ENCODE measurements at places on chromosomes 6 and 20.

GRCh38 chr6:138647006-138647405 is 126.6 kb upstream of the CCDC28A start:
- DNase-seq = peak; percentile 35

GRCh38 chr6:51553246-51554015 is 534.0 kb downstream of the PKHD1 start:
- DNase-seq = no peak

DNA sequence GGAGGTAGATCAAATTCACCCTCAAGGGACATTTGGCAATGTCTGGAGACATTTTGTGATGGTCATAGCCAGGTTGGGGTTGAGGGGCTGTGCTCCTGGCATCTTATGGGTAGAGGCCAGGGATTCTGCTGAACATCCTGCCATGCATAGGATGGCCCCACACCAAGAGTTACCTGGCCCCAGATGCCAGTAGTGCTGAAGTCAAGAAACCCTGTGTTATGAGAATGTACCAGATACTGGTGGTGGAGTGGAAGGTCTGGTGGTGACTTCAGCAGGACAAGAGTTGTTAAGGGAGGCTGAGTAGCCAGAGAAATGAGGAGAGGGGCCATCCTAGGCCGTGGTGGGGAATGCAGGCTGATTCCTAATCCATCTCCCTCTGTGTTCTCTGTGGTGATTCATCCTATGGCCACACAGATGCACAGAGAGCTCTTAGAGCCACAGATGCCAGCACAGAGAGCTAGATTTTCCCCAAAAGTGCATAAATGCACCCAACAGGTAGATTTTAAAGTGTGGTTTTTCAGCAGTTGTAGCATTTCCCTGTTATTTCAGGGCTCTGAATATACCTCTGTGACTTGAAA is 43.6 kb downstream of the CDYL start:
- peak; percentile 22 for DNase-seq

- no peak for DNase-seq
These were observed 219.2 kb downstream of the C6orf118 start for GRCh38 chr6:165090242-165090641.

GRCh38 chr20:40493071-40493470 is 196.0 kb downstream of the MAFB start:
- peak; percentile 23 for DNase-seq

DNA sequence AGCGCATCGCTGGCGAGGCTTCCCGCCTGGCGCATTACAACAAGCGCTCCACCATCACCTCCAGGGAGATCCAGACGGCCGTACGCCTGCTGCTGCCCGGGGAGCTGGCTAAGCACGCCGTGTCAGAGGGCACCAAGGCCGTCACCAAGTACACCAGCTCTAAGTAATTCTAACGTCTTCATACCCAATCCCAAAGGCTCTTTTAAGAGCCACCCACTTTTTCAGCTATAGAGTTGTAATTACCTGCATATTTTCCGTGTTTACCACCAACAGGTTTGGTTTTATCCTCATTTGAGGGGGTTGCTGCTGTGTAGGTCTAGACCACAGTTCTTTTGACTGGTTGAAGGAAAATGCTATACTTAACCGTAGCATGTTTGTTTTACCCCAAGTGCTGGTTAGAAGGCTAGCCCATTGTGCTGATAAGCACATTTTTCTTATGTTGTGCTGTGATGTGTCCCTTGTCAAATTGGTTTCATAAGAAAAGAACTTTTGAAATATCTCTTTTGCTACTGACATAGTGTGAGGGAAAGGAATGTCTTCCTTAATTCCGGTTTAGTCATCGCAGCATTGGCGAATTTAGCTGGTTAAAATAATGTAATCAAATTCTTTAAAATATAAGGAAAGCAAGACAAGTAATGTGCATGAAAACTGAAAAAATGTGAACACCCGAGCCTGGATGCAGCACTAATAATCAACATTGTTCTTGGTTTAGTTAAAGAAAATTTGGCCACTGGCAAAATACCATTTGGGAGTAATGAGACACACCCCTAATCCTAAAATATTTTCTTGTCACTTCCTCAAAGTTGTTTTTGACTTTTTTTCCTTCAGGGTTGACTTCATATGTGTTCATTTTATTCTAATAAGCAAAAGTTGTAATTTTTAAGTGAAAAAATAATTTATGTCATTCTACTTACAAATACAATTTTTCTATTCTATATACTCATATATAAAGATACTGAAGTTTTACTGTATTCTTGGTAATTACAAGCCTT is 112.8 kb downstream of the HFE start:
- DNase-seq = peak; percentile 36

DNA sequence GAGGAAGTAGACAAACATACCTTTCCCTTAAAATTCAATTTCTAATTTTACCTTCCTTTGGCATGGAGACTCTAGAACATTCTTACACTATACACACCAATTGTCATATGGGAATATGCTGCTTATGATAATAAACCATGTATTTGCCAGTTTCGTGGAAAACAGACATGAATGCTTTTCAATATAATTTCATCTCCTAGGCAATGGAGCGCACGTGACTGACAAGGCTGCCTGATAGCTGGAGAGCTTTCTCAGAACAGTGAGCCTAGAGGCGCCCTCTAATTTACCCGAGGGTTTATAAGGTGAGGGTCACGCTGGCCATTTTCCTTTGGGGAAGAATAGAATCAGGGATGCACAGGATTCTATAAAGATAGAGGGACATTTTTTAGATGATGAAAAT is 56.5 kb downstream of the PRR18 start:
- DNase-seq = no peak

DNA sequence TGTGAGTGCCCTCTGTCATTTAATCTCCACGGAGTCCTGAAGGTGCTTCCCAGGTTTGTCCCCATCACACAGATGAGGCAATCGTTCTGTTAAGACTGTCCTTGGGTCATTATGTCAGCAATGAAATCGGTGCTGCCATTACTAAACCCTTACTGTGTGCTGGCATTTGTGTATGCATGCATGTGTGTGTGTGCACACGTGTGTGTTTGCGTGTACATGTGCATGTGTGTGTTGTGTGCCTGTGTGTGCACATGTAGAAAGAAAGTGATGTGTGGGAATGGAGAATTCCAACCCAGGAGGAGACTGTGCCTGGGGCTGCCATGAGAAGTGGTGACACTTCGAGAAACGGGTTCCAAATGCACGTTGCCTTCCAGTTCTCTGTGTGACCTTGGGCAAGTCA is 110.3 kb downstream of the CDH26 start:
- DNase-seq = no peak

DNA sequence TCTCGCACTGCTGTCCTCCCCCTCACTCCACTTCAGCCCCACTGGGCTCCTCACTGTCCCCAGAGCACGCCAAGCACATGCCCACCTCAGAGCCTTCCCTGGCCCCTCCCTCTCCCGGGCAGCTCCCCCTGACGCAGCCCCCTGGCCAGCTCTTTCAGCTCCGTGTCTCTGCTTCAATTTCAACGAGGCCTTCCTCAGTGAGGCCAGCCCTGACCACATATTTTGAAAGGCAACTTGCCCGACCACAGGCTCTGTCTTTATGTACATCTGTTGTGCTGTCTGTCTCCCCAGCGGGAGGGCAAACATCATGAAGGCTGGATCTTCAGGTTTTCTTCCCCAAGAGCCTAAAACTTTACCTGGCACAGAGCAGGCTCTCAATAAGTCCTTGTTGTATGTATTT is 44.6 kb downstream of the JPH2 start:
- no peak for DNase-seq

GRCh38 chr20:17872959-17873358 is 95.6 kb downstream of the SNX5 start:
- no peak for DNase-seq

DNA sequence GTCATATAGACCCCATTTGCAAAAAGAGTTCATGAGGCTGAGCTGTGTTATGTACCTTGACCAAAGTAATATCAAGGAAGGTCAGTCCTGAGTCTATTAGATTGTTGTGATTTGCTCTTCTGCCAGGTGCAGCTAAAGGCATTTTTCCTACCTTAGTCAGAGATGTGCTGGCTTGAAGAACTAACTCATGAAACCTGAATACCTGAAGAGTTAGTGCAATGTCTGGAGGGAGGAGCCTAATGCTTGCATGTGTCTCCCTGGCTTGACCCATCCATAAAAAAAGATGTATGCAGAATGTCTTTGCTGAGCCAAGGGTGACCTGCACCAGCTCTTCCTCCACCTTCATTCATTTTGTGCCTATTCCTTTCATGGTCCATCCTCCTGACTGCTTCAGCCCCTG is 742.0 kb downstream of the KIF16B start:
- peak; percentile 80 for DNase-seq

DNA sequence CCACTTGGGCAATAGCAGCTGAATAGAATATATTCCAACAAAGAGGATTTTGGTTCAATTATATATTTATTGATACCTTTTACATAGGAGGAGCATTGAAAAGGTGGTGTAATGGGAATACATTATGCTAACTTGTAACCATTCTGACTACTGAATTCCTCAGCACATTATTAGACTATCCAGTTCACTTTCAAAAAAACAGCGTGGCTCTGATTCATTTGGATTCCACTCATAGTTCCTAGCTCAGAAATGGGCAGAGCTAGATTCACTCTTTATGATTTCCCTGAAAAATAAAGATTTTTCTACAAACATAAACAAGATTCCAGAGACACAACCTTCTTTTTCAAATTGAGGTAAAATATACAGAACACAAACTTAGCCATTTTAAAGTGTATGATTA is 9.2 kb upstream of the TRERF1 start:
- no peak for DNase-seq

DNA sequence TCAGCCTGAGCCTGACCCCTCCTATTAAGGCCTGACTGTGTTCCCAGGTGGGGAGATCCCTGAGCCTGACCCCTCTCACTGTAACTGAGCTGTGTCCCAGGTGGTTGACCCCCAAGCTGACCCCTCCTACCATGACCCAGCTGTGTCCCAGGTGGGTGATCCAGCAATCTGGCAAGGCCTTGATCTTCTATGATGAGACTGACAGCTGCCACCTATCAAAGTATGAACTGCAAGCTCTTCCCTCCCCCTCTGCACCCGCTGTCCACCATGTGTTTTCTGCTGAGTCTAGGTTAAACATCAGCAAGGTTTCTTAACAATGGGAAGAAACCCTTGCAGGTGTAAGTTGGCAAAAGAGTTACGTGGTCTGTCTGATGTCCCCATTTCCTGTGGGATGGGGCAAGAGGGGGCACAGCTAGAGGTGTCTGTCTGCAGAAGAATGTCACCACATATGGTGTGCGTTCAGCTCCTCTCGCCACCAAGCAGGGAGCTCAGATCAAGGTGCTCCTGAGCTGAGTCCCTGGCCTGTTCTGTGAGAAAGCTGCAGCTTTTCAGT is 5.9 kb downstream of the PXDC1 start:
- DNase-seq = no peak

GRCh38 chr6:88919032-88919431 is 44.4 kb downstream of the RNGTT start:
- peak; percentile 1 for DNase-seq

DNA sequence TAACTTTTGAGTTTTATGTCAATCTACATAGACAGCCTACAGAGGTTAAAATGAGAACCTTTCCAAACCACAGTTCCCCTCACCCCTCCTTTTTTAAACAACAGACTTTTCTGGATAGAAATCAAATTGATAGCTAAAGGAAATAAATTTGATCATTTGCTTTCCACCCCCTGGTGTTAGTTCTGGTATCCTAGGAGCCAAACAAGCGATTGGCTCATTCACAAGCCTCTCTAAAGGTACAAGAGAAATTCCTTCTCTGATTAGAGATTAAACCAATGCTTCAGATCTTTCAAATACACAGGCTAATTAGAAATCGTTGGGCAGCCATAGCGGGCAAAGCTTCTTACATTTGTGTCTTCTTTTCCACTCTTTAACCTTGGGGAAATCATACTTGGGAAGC is 232.3 kb downstream of the TBC1D7 start:
- no peak for DNase-seq

DNA sequence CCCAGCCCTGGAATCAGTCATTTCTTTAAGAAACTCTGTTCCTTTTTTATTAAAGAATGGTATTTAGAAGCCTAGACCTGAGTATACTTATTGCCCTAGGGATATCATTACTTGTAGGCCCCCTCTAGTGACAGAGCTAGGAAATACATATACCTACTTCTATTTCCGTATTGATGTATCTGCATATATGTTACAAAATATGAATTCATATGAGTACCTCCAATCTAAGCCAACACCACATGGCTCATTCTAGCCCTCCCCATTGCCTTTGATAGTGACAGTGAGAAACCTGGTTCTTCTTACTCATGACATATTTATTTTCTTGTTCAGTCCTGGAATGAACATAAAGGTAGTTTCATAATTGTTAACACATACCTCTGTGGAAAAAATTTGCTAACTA is 137.2 kb downstream of the FARS2 start:
- DNase-seq = peak; percentile 81

DNA sequence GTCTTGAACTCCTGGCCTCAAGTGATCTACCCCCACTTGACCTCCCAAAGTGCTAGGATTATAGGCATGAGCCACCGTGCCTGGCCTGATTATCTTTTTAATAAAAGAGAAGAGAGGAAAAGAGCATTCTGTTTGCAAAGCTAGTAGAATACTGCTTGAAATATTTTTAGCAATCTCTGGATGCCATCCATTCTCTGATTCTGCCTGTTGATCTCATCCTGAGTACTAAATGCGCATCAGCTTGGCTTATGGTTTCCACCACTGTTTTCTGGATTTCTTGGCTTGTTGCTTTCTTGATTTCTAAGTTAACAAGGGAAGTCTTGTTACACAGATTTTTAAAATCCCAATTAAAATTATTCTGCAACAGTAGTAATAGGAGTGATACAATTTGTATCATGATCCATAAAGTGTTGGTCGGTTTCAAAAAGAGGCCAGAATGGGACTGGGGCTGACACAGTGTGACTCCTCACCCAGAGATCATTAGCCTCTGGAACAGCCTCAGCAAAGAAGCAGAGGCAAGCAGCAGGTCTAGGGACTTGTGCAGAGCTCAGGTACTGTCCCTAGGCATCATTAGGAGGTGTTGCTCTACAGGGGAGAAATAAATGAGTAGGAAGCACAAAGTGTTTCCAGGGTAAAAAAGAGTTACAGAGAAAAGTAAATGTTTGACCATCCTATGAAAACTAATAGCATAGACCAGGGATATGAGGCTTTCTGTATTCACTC is 17.8 kb upstream of the SLC16A10 start:
- DNase-seq = no peak

- no peak for DNase-seq
These were observed 2.9 kb downstream of the FNDC1 start for GRCh38 chr6:159172091-159172491.

DNA sequence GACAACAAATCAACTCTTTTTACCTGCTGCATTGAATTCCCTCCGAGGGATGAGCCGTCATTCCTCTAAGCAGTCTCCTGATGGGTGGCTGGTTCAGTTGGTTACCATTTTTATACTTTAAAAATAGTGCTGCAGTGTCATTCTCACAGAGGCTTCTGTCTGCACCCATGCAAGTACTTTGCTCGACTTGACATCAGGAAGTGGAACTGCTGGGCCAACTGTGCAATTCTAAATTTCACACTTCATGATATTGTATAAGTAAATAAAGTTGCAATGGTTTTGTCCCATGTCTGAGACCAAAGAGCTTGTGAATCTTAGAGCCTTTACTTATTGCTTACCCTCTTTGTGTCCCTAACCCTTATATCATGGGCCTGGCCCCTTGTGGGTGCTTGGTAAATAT is 2.5 kb downstream of the BTN3A1 start:
- DNase-seq = no peak

Measured in epithelial cell of esophagus (primary cell).